ENCODE measurements at places on chromosomes 12 and 14. TPM values are rescaled to one million over a fixed set of nuclear protein-coding genes. Genes with fewer than 3 reads are reported as not detected.
A peak's percentile ranks its signal among the peaks of the same experiment; 100 is the strongest.

GRCh38 chr12:71694099-71694820 lies 8.4 kb downstream of the TMEM19 start:
- DNase-seq, result no peak

The HSPB8 gene
- 58.4 TPM for total RNA-seq

The IQSEC3 gene
- 0.06 TPM for total RNA-seq

DNA sequence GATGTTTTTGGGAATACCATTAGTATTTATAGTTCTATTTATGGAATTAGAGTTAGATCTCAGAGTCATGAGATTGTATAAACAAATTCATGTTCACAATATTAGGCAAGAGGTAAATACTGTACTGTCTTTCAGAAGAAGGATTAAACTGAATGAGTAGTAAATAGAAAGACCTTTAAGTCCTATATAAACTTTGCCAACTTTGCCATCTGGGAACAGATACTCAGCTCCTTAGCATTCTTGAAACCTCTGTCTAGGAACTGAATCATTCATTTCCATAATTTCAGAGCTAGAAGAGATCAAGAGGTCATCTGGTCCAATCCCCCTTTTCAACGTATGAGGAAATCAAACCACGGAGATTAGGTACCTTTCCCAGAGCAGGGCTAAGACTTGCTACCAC lies 141.1 kb downstream of the CAND1 start:
- DNase-seq, result no peak

- no peak for DNase-seq
Observed at GRCh38 chr14:20501346-20501745, 4.0 kb upstream of the RNASE10 start.

- peak; percentile 45 for DNase-seq
Observed at GRCh38 chr12:12334367-12335040, 15.5 kb downstream of the MANSC1 start.

- DNase-seq, result no peak
Observed at GRCh38 chr14:60628892-60629291, 20.4 kb downstream of the SIX1 start.

DNA sequence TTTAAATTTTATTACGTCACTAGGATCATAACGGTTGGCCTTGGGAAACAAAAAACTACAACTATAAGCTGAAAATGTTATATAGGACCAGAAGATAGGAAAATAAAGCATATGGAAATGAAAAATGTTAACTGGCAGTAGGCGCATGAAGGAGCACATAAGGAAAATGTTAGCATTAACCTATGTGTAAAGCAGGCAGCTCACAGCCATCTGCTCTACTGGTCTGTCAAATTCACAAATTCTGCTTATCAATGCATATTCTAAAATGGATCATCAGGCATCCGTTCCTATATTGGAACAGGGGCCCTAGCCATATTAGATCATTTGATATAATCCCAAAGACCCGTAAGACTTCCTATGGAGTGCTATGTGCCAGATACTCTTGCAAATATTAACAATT lies 263.9 kb downstream of the MDGA2 start:
- no peak for DNase-seq

DNA sequence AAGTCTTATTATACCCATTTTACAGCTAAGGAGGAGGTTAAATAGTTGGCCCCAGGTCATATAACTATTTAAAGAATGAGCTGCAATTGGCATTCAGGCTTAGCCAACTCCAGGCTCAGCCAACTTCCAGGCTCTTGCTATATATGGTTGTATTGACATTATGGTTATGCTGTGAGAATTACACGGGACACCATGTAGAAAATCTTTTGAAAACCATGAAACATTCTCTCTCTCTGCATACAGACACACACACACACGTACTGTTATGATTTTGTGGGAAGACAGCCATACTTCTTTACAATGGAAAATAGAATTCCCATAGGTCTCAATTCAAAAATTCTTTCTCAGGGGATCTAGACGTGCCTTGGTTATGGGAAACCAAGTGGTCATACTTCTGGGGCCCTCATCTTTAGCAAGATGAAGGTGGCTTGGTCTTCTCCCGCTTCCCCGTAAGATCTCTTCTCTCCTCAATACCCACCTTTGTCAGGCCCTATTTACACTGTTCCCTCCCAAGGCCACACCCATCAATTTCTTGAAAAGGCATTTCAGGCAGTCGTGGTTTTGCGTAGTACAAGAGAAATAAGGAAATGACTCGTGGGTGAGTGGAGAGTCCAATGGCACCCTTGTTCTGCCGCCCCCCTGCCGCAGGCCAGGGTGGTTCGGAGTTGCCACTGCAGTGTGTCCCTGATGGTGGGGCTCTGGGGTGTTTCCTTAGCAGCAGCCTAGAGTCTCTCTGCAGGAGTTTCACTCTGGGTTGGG lies 10.0 kb upstream of the GPRC5A start:
- DNase-seq, result peak; percentile 71

GRCh38 chr12:109461846-109462756 lies 15.0 kb downstream of the KCTD10 start:
- DNase-seq, result peak; percentile 88

The TMEM52B gene
- 0.57 TPM for total RNA-seq

GRCh38 chr12:1531654-1532374 lies 62.6 kb downstream of the FBXL14 start:
- DNase-seq, result no peak

The CCNT1 gene
- 25.4 TPM for total RNA-seq

The BCL7A gene
- total RNA-seq, result 7.1 TPM

Data from Daoy (cell line).